ENCODE measurements at places on chromosomes 5 and 9.

DNA sequence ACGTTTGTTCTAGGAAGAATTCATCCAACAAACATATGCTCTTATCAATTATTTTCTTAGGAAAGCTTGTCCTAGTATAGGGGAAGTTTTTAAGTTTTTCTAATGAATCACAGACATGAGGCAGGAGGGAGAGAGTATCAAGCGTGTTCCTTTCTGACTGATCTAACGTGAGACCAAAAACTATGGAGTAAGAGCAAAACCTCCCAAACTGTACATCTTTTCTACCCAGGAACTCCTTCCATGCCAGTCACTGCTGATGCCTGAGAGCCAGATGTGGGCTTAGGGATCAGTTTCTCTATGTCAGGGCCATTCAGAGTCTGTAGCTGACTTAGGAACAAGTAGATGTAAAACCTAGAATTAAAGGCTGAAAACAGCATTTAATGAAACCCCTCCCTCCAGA is 51.7 kb upstream of the NFIB start:
- no peak for DNase-seq

DNA sequence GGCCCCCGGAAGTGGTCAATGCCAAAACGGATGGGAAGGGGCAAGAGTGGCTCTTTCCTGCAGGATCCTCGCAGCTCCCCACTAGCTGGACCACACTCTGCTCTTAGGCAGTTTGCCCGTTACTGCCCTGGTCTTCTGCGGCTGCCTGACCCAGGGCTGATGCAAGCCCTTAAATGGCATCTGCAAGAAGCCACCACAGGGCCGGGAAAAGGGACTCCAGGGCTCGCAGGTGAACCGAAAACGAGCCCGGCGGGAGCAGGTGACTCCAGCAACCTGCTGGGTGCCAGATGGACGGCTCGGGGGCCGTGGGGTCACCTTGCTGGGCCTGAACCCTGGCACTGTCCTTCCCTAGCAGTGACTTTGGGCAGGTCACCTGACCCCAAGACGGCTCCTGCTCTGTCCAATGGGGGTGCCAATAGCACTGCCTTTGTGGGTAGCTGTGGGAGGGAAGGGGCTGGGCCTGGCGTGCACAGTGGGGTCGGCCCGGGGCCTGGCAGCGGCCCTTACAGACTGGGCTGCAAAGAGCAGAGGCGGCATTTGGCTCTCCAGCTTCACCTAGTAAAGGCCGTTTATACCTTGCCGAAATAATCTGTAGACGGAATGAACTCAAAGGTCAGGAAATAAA is 1.3 kb downstream of the TMEM250 start:
- no peak for DNase-seq

- DNase-seq, result no peak
These were observed 19.5 kb upstream of the SERINC5 start for GRCh38 chr5:80275347-80275746.

DNA sequence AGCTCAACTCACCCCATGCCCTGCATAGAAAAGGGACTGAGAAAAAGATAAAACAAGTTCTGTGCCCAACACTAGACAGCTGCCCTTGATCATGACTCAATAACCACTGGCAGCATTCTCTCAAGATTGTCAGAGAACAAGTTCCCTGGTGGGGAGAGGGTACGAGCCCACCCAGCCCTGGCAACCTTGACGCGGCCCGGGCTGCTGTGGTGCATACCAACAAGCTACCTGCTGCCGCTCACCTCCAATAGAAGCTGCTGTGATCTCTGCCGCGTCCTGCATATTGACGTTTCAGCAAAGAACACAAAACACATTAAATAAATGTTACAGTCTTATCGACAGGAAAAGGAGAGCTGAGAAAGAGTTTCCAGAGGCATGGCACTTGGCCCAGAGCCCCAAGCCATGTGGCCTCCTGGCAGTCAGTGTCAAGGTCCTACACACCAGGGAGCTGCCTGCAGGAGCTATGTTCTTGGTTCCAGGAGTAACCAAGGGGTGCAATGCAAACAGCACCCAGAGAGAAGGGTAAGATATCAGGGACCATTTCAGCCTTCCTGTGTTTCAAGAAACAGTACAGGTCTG is 28.3 kb downstream of the WHRN start:
- no peak for DNase-seq

- no peak for DNase-seq
These were observed 53.4 kb downstream of the VCAN start for GRCh38 chr5:83524991-83525390.

DNA sequence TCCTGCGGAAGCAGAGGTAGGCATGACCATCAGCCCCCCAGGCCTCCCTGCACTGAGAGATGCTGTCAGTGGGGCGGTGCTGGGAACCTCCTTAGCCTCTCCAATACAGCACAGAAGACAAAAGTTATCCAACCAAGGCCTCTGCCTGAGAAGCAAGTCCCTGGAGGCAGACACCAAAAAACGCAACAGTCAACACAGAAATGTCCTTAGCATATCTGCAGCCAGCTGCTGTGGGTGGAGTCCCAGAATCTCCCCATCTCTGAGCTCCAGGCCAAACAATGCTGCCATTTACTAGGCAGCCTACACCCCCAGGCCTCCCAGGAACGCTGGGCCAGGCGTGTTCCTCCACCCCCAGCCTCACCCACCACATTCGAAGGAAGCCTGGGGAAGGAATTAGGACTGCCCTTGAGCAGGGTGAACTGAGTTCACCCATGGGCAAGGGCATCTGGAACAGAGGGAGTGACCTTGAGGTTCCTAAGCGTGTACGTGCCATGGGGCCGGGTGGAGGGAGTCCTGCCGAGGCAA is 43.7 kb downstream of the STK10 start:
- DNase-seq, result no peak

DNA sequence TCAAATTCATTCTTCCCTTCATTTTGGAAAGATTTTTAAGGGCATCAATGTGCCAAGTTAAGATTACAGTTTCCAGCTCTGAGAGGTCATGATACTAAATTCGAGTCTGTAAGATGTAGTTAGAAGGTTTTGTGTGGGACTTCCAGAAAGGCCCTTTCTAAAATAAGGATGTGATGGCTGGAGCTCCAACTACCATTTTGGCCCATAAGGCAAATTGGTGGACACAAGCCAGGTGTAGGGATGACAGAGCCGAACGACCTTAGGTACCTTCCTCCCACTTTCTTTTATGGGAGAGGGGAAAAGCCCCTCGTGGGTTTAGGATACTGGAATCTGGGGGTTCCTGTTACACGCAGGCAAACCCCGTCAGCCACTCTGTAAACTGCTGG is 54.3 kb upstream of the PTPDC1 start:
- DNase-seq, result no peak

DNA sequence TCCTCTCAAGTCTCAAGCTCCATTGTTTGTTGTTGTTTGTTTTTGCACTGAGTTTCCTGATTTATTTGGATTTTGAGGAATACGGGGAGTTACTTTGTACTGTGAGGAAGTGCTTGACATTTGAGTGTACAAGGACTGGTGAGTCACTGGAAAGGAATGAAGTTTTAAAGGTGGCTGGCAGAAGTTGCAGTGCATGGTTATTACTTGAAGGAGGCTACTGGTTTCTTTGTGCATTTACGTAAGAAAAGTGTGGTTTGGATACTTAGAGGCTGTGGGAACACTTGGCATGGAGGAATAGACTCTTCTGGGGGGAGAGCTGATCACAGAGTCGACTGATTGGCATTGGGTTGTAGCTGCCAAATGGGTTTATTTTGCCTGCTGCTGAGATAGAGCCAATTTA is 919.0 kb downstream of the TAF11L14 start:
- DNase-seq, result no peak

DNA sequence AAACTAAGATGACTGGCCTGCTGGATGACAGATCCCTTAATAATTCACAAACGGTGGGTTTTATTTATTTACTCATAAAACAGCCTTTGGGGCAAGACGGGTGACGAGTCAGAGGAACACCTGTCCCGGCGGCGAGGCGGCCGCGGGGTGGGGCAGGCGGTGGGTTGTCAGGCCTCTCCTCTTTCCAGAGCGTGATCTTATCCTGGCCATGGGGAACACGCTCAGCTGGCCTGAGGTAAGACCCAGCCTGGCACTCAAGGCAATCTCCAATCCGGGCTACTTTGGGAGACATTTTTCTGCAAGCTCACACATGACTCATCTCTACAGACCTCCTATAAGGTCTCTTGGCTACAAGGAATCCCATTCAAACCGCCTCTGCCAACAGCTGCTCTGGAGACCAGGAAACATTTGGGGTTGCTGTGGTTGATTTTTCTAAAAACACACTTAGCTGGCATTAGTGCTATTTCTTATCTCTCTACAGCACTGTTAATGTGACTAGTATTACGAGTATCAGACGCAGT is 6.3 kb downstream of the RAPGEF1 start:
- peak; percentile 19 for DNase-seq

GRCh38 chr9:91835632-91836031 is 114.4 kb downstream of the ROR2 start:
- DNase-seq, result no peak

- no peak for DNase-seq
These were observed 64.7 kb upstream of the NFIL3 start for GRCh38 chr9:91488341-91488740.

- no peak for DNase-seq
These were observed 357.6 kb downstream of the ARHGEF28 start for GRCh38 chr5:73983644-73984043.

- peak; percentile 50 for DNase-seq
These were observed 735 bp upstream of the RPL26L1 start for GRCh38 chr5:172958331-172959046.

- DNase-seq, result no peak
These were observed 88.7 kb downstream of the UGCG start for GRCh38 chr9:111985315-111985714.

DNA sequence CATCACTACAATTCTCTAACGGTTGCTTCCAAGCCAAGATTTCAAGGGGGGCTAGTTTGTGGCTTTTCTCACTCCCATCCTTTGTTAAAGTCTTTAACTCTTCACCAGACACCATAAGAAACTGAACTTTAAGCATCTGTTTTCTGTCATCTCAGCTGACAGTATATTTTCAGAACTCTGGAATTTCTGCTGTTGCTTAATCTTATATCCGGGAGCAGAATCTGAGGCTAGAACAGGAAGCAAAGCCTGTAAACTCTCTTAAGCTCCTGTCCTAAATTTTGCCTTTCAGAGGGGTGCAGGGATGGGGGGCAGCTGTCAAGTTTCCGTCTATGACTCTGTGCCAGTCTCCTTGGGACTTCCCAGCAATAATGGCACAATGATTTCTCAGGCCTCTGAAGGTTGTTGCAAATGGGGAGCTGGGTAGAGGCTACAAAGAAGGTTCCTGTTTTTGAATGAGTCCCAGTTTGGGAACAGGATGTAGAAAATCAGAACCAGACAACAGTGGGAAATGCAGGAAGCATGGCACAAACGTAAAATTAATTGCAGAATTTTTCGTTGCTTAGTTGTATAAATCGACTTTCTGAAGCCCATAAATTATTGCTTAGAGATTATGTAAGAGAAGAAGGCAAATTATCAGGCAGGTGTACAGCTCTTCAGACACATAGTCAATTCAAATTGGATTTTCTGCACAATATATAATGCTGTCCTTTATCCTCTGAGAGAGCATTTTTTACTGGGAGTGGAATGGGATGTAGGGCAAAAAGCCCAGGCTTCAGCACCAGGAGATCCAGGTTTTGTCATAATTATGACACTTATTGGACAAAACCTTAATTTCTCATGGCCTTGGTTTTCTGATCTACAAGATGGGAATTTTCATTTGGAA is 430.9 kb downstream of the DMAC1 start:
- no peak for DNase-seq

GRCh38 chr5:89351975-89352374 is 469.0 kb upstream of the MEF2C start:
- DNase-seq, result no peak

DNA sequence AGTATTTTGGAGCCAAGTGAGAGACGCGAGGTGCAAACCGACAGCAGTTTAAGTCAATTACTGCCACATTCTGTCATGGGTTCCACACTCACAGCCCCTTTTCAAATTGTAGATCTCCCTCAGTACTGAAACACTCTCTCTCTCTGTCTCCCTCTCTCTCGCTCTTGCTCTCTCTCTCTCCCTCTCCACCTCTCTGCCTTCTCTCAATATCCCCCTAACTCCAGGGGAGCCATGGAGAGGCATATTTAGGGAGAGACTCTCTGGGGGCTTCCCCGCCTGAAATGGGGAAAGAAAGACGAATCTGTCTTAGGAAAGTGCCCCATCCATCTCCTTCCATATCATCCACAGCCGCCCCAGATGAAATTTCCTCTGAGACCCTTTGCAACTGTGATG is 1.6 kb downstream of the BRINP1 start:
- DNase-seq, result no peak

GRCh38 chr5:10588779-10589447 is 25.0 kb downstream of the ANKRD33B start:
- DNase-seq, result no peak

DNA sequence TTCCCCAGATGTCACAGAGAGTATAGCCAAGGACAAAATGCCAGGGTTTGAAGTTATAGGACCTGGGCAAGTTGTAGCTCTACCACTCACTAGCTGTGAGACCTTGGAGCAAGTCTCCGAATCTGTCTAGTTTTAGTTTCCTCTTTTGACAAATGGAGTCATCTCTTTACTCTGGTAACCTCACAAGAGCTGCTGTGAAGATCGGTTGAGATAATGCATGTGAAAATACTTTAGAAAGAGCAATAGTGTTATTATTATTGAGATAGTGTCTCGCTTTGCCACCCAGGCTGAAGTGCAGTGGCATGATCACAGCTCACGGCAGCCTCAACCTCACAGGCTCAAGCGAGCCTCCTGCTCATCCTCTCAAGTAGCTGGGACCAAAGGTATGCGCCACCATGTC is 117.9 kb upstream of the NR5A1 start:
- DNase-seq, result no peak

DNA sequence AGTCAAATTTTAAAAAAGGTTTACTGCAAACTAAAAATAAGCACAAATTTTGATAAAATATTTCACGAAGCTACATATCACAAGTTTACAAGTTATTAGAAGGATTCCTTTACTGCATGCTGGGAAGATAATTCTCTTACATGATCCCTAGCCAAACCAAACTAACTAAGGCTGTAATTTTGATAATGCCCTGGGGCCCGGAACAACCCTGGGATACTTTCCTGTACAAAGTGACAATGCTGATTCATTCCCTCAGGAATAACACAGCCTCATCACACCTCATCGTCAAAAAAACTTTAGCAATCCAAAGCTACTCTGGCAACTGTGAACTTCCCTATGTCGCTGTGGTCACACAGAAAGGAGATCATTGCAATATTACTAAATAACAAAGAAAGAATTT is 402.9 kb downstream of the RAB3C start:
- no peak for DNase-seq

- no peak for DNase-seq
These were observed 142.9 kb upstream of the SLC30A5 start for GRCh38 chr5:68950930-68951329.

DNA sequence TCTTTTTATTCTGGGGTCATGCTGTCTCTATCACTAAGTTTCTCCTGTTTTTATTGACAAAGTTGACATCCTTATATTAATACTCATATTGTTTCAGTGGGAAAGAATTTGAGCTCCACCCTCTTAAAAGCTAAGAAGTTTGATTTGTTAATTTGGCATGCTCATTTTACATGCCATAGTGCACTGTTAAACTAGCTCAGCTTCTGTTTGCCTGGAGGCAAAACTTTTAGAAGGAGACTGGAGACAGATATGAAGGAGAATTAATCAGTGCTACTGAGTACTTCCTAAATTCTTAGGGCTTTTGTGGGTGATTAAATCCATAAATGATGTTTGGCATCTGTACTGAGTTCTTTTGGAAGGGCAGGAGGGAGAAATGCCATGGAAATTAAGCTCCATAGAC is 138.9 kb downstream of the NTRK2 start:
- no peak for DNase-seq
